ENCODE measurements at places on chromosomes 1 and 21.

DNA sequence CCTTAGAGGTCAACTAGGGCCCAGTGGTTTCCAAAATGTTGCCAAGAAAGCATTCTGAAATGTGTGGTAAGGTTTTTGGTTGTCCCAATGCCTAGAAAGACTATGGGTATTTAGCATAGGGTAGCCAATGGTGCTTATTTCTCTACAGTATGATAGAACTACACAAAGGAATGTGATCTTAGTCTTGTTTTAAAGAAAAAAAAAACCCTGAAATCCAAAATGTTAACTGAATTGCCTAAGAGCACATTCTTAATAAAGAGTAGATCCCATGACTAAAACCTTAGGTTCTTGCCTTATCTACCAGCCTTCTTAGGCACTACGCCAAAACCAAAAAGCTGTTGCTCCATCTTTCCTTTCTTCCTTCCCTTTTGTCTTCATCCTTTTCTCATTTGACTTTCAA is 428.2 kb downstream of the MRPL39 start:
- peak; percentile 4 for DNase-seq

- DNase-seq: no peak
These were observed 59.2 kb upstream of the MORC3 start for GRCh38 chr21:36260802-36261201.

DNA sequence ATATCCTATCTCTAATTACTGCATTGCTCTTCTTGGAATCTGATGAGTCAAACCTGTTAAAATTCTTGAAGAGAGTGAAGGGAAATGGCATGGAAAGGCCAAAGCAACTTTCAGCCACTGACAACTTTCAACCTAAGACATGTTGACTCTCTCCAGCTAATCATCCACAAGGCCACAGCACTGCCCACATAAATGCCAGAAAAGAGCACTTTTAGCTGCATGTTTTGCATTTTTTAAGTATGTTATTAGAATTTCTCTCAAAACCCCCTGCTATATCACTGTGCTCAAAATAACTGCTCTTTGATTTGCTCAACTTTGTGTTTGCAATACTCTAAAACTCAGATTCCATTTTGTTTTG is 352.5 kb downstream of the ADGRL2 start:
- DNase-seq: peak; percentile 0

- no peak for DNase-seq
These were observed 67.6 kb downstream of the MAB21L3 start for GRCh38 chr1:116178837-116179236.

GRCh38 chr1:207745839-207746767 is 5.8 kb upstream of the CD46 start:
- peak; percentile 76 for DNase-seq

- DNase-seq: no peak
These were observed 22.4 kb downstream of the PTTG1IP start for GRCh38 chr21:44850905-44851657.

- no peak for DNase-seq
These were observed 1.9 kb downstream of the DMRTA2 start for GRCh38 chr1:50421366-50421748.

GRCh38 chr21:38266732-38267131 is 9.9 kb downstream of the KCNJ15 start:
- DNase-seq: peak; percentile 74

GRCh38 chr1:53715478-53715877 is 23.5 kb downstream of the GLIS1 start:
- DNase-seq: peak; percentile 32

GRCh38 chr1:118360817-118361216 is 175.8 kb upstream of the SPAG17 start:
- peak; percentile 87 for DNase-seq

DNA sequence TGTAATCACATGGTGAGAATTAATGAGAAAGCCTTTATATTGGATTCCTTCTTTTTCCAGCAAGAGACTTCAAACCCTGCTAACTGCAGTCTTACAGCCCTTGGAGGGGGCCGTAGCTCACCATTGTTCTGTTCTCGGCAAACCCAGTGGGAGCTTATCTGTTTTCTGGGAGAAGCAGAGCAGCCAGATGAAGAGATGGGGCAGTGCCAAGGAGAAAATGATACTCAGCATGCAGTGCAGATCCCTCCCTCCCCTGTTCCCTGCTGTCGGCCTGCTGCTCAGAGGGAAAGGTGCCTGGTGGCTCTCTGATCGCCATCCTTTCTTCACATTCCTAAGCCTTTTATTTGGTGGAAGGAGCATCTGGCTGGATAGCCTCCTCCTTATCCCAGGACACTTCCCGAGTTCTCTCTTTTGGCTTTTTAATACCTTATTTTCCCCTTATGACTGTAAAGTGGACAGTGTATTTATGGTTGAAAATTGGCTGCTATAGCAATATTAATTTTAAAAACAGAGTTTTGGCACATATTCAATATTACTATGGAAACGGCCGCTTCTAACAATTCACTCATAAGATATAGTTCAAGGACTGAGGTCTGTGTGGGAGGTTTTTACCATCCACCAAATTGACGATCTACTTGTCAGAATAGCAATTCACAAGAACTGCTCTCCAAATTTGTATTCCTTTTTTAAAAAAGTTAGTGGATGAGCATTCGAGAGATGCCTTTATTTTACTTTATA is 203.4 kb downstream of the CRB1 start:
- no peak for DNase-seq

Measured in EH (cell line).